ENCODE measurements at places on chromosomes 7 and 10.

DNA sequence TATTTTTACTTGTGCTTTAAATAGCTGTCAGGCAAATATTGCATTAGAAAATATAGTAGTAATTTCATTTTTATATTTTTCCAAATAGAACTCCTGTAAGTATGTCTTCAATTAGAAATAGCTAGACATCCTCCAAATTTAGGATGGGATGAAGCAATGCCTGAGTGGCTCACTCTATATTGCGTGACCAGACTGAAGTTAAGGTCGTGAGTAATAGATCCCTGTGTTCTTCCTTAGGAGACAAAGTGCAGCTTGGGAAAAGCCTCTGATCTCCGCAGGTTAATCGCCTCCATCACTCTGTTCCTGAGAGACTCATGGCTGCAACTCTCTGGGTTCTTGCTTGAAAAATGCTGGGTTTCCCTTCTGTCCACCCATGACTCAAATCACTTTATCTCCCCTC lies 484.8 kb upstream of the ANKRD30A start:
- no peak for DNase-seq

DNA sequence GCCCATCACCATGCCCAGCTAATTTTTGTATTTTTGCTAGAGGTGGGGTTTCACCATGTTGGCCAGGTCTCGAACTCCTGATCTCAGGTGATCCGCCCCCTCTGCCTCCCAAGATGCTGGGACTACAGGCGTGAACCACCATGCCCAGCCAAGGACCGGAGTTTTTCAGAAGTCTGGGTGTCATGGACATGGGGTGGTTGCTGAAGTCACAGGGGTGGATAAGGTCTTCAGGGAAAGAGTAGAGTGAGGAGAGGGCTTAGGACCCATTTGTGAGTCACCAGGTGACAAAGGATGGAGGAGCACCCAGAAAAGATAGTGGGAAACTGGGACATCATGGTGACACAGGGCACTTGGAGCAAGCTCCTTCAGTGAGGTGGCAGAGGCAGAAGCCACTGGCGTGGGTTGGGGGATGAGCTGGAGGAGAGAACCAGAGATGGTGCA lies 2.8 kb upstream of the GPRIN2 start:
- no peak for DNase-seq

DNA sequence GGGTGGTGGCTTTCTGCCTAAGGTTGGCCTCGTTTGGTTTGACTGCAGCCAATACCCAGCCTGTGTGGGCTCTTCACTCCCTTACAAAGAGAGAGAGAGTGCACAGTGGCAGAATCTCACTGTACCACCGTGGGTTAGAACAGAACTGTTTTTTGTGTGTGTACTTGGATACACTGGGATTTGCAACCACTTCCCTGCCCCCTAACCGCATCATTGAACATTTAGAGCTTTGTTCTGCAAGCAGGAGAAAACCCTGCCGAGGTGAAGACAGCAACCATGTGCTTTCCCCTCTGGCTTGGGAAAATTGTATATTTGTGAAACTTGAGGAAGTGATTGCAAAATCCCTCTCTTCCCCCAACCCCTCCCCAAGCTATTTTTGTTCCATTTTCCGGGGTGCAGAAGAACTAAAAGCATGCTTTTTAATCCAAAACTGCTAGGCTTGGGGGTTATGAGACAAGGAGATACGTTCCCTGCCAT lies 201.2 kb downstream of the TCF7L2 start:
- DNase-seq = no peak

DNA sequence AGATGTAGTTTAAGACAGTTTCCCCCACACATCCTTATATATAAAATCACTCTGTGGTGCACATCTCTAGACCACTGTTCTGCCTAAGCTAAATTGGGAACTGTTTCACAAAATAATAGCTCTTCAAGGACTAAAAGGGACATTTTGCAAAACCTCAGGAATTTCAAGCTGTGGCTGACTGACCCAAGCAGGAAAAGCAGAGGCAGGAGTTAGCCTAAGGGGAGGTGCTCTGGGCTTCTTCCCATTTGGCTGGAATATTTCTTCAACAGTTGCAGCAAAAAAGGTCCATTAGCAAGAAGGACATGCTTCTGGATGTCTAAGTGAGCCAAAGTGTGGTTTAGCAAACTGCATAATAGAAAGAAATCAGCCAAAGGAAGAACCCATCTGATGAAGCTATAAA lies 551.2 kb upstream of the ANKRD30A start:
- DNase-seq = no peak

- DNase-seq = no peak
These were observed 139.2 kb upstream of the NAMPT start for GRCh38 chr7:106423821-106424475.

- no peak for DNase-seq
These were observed 15.1 kb downstream of the LSMEM1 start for GRCh38 chr7:112495810-112496462.

GRCh38 chr10:77230194-77230593 lies 407.4 kb downstream of the KCNMA1 start:
- no peak for DNase-seq

DNA sequence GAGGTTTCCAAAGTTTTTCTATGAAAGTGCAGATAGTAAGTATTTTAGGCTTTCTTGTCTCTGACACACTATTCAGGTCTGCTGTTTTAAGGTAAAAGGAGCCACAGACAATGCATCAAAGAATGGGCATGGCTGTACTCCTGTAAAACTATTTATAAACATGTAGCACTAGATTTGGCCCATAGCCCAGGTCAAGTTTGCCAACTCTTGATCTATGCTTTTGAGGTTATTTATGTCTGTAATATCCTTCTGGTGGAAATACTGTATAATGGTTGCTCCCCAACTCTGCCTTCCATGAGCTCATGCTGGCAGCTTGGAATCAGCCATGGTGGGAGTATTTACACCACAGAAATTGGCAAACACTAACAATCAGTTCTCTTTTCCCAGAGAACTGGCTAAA lies 244.6 kb downstream of the BUB3 start:
- no peak for DNase-seq

DNA sequence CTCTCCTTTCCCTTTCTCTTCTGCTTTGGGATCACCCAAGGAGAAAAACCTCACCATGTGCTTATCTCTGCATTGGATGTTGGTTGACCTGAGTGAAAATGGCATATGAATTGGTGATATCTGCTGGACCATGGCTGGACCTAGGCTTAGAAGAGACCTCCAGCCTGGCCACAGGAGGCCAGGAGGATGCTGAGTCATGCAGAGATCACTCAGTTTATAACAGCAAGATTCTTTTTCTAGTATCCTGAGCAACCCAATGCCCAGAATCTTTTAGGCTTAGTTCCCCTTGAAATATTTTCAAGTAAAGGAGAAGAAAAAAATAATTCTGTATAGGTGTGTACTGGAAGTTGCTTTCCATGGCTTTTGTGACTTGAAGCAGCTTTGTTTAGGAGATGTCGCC lies 236.3 kb downstream of the KLF6 start:
- no peak for DNase-seq

DNA sequence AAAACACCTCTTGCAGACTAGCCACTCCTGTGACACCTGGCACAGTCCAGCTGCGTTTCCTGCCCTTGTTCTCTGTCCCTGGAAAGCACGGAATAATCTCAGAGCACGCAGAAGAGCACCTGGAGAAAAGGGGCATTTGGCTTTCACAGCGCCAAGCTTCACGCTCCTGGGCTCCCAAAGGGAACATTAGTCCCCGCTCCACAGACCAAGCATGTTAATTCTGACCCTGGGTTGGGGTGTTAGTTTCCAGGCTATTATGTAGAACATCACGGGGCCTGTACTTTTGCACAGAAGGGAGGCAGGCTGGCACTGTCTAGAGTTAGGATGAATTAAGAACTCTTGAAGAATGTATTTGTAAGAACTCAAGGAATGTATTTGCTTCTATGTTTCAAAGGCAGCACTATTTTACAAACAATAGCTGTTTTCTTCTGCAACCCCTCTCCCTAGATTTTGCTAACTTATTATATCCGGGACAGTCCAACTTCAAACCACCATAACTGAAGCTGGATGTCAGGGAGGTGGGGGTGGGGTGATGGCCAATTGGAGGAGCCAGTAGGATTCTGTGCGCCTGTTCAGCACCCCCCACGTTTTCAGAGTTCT lies 62.2 kb upstream of the TRIM8 start:
- no peak for DNase-seq

DNA sequence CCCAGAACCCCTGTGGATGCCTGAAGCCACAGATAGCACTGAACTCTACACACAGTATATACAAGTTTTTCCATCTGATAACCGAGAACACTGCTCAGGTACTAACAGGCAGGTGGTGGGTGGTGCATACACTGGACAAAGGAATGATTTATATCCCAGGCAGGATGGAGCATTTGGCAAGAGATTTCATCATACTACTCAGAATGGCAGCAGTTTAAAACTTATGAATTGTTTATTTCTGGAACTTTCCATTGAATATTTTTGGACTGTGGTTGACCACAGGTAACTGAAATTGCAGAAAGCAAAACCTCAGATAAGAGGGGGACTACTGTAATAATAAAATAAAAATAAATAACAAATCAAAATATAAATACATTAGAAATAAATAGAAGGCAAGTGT lies 10.9 kb upstream of the KCNMA1 start:
- no peak for DNase-seq

GRCh38 chr7:157439149-157439548 lies 102.3 kb downstream of the DNAJB6 start:
- DNase-seq = no peak

DNA sequence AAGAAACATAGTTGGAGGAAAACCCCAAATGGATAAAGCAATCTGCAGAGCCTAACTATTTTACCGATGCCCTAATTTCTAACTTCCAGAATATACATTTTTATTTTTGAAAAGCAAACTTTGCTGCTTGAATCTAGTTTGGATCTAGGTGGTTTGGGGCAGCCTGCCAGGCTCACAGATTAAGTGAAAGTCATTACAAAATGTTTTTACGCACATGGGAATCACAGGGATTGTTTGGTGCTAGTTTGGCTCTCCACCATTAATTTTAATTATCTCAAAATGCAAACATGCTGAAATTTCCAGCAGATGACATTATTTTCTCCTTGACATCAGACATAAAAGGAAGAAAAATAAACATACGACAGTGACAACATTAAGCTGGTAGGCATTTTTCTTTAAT lies 166.7 kb upstream of the INHBA start:
- no peak for DNase-seq

- no peak for DNase-seq
These were observed 2.1 kb downstream of the ANK3 start for GRCh38 chr10:60387531-60387930.

DNA sequence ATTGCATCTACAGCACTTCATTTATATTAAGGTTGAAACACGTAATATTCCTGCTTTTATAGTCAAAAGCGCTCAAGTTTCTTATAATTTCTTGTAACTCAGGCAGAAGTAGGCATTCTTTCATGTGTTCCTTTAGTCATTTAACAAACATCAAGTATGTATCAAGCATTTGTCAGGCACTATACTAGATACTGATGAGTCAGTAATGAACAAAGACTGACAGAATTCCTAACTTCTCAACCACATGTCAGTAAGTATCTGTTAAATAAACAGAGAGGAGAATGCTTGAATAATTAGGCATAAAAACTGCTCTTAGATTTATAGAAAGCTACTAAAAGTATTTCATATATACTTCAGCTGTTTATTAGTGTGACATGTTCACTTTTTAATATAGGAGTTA lies 9.9 kb downstream of the CRPPA start:
- no peak for DNase-seq

DNA sequence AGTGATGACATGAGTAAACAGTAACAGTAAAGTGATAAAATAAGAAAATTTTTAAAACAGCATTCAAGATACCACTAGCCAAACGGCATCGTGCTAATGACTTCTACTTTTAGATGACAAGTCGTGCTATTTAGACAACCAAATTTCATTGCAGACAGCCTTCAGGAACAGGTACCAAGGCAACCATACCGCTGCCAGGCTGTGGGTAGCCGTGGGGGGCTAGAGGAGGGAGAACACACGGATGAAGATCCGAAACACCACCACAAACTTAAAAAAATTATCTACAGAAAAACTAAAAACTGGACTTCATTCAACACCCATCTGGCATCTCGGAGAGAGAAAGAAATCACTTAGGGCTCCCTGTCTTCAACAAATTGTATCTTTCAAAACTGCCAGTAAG lies 89.6 kb downstream of the RSU1 start:
- DNase-seq = no peak

DNA sequence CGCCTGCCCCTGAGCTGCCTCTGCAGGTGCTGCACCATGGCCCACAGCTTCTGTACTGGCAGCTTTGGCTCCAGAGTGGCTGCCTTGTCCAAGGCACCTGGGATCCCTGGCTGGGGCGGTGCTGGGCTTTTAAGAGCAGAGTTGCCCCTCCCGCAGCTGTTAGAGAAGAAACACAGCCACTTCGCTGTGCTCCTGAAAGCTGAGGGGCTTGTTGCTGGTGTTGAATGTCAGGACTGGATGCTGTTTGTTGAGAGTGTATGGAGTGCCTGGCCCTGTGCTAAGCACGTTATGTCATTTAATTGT lies 6.2 kb downstream of the FAM241B start:
- no peak for DNase-seq
